ENCODE measurements at places on chromosomes 4 and X.

- no peak for DNase-seq
These were observed 190.6 kb downstream of the ACTRT1 start for GRCh38 chrX:127861611-127862010.

- no peak for DNase-seq
These were observed 524.0 kb downstream of the DMD start for GRCh38 chrX:32687379-32687778.

DNA sequence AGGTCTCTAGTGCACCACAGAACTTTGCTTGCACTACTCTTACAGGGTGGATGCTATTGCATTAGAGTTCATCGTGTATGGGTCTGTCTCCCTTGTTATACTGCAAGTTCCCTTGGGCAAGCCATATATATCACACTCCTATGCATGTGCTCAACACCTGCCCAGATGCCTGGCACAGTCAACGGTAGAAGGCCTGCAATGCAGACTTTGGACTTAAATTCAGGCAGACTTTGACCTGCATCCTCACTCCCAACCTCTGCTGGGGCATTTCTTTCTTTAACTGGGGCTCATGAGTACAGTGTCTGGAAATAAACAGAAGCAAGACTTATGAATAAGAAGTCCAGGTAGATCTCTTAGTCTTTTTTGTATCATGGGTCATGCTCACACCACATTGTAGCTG is 148.2 kb downstream of the LDB2 start:
- no peak for DNase-seq

DNA sequence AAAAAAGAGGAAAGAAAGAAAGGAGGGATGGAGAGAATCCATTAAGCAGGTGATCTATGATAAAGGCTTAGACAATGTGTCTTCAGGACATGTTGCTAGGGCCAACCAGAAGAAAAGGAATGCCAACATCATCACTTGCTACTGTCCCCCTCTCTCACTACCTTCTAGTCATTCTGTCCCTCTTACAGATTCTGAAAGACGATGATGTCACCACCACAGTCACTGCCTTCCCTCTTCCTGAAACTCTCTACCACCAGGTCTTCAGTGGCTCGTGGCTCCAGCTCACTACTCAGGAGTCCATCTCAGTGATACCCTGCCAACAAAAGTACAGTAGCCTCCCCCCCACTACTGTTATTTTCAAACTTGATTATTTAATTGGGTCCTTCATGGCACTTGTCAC is 64.0 kb downstream of the KCNIP4 start:
- DNase-seq = no peak

DNA sequence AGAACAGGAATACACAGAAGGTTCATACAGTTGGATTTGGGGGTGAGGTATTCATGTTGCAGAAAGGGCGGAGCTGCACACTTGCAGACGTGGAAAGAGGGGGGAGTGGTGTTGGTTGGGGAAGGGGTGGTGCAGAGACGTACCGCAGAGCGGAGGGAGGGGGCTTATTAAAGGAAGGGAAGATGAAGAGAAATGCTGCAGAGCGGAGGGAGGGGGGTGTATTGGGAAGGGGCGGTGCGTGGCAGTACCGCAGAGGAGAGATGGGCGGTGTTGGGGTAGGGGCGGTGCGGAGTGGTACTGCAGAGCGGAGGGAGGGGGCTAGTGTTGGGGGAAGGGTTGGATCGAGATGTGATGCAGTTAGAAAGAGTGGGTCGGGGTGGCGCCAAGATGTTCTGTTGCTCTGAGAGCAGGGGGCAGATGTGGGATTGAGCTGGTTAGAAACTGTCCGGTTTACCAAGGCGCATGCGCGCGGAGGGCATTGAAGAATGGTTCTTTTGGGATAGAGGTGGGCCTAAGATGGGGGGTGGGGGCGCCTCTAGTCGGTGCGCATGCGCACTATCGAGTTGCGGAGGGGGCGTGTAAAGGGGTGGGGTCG is 900 bp downstream of the TRO start:
- peak; percentile 16 for DNase-seq

DNA sequence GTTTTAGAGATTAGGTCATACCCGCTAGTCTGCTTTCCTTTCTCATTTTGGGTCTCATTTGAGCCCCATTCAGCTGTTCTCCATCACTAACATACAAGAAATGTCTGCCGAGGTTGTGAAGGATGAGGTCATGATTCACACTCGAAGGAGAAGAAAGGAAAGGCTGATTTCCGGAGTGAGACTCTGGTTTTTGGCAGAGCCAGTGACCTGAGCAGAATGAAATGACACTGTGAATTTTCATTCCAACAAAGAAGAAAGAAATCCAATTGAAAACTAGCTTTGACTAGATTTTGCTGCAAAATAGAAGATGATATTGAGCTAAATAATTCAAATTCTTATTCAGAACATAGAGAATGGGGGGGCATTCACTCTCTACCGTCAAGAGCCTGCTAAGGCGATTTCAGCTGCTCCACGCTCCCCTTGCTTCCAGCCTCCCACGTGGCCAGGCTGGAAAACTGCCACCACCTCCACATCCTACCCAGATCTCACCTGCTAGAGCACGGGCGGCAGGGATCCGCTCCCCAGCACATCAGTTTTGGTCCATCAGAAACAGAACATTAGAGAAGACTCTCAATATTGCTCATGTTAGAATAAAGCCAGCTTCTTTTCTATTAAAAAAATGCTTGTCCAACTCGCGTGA is 39.0 kb downstream of the F11 start:
- no peak for DNase-seq

- no peak for DNase-seq
These were observed 383.3 kb downstream of the BCOR start for GRCh38 chrX:39714471-39714870.

DNA sequence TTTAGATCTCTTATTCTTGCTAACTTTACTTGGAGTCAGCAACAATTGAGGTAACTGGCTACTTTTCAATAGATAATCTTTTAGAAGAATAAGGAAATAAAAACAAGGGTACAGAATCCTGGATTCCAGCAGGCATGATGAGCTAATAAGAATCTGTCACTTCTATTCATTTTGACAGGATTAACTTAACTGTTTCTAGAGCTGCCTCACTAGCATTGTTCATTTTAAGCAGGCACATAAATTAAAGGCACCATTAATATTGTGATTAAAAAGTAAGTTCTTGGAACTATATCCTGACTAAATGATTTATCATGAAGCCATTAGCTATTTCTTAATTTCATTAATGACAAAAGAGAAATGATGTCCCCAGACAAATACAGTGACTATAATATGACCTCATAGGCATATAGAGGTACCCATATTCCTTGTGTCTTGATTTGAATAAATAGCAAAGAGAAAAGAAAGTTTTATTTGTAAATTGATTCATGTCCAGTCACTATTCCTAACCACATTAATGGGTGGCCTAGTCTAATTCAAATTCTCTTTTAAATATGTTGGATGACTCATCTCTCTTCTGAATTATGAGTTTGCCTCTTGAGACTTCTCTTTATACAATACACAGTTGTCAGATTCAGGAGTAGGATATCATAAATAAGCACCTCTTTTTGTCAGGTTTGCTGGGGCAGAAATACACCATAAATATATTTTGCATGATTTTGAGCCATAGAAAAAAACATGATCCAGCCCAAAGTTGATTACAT is 343.0 kb downstream of the SLITRK2 start:
- no peak for DNase-seq

DNA sequence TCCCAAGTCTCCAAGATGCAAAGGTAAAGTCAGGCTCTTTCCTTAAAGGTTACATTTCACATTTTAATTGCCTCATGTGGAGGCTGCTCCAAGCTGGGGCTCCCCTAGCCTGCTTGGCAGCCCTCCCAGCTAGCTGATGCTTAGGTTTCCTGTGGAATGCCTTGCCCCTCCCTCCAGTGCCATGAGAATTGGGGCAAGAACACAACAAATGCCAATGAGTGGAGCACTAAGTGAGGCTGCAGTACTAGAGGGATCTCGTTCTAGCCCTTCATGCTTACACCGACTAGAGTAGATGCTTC is 597.7 kb downstream of the MID1IP1 start:
- no peak for DNase-seq

DNA sequence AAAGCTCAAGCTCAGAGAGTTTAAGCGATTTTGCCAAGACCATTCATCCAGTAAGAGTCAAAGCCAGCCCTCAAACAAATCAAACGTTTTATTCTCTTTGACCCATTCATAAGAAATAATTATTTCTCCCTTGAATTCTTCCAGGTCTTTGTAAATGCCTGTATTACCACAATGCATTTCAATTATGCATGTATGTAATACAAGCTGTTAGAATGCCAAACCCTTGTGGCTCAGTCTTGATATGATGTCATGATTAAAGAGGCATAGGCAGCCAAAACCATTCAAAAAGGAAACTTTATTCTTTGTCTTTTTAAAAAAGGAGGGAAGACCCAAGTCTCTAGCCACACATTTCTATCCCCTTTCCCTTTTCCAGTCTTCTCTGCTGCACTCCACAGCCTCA is 56.5 kb upstream of the PGM2 start:
- no peak for DNase-seq

GRCh38 chr4:1872870-1873269 is 1.7 kb downstream of the NSD2 start:
- DNase-seq = no peak

- no peak for DNase-seq
These were observed 19.6 kb upstream of the SOWAHD start for GRCh38 chrX:119738742-119739141.

DNA sequence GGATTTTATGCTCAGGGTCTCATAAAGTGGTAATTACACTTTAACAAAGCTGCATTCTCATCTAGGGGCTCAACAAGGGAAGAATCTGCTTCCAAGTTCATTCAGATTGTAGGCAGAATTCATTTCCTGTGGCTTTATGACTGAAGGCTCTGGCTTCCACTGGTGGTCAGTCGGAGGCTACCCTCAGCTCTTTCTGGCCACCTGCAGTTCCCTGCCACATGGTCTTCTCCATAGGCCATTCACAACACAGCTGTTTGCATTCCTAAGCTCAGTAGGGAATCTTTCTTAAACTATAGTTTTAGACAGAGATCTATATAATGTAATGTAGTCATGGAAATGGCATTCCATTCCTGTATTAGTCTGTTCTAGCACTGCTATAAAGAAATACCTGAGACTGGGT is 973.0 kb upstream of the SLIT2 start:
- no peak for DNase-seq

GRCh38 chr4:3830774-3831528 is 64.8 kb downstream of the ADRA2C start:
- no peak for DNase-seq

GRCh38 chr4:2888886-2889285 is 45.2 kb downstream of the ADD1 start:
- DNase-seq = no peak

DNA sequence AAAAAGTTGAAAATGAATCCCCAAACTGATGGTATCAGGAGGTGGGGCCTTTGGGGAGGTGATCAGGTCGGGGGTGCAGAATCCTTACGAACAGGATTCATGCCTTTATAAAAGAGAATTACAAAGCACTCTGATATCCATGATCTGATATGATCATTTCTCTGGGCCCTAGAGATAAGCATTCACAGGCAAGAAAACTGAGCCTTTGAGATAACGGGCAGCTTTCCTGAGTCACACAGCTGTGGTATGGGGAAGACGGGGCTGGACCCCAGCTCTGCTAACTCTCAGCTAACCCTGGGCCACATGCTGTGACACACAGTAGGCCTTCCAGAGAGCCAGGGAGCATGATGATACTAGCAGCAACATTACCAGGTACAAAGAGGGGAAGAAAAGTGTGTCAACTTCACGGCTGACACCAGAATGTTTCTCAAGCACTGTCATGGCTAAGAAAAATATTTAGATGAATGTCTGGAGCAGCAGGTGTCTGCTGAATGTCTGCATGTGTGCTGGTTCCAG is 85.1 kb downstream of the SLC2A9 start:
- no peak for DNase-seq

GRCh38 chr4:109026588-109026987 is 263.7 kb upstream of the ETNPPL start:
- no peak for DNase-seq

GRCh38 chr4:180810581-180810980 is 1432.6 kb upstream of the TENM3 start:
- DNase-seq = no peak

DNA sequence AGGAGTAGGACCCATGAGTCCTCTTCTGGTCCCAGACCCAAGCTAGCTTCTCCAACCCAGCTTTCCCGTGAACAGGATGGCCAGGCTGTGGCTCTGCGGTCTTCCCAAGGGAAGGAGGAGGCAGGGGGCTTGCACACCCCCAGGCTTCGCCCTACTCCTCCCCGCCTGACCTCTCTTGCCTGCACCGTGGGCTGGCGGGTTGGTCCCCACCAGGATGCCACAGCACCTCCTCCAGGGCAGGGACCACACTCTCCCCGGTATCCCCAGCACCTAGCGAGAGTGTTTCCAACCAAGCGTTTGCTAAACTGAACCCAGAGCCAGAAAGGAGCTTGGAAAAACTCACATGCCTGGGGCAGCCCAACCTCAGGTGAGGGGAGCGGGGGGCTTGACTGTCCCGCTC is 9.0 kb upstream of the S100P start:
- DNase-seq = no peak

DNA sequence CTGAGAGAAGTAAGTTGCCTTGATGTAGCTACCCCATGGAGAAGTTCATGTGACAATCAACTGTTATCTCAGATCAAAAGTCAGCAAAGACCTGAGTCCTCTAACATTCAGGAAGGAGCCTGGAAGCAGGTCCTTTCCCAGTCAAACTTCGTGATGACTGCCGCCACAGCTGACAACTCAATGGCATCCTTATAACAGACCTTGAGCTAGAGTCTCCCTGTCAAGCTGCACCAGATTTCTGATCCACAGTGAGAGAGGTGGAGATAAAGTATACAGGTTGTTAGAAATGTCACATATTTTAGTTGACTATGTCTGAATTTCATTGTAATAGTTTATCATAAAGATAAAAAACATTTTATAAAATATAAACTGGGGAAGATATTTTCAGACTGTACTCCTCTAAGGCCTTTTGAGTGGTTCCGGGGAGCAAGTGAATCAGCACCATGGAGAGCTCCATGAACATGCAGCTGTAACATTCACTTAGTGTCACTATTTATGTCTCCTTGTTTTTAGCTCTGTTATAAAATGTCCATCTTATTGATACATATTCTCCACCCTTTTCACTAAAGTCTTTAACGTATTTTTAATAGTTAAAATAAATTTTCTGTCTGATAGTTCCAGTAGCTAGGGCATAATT is 1653.5 kb upstream of the AGA start:
- no peak for DNase-seq

DNA sequence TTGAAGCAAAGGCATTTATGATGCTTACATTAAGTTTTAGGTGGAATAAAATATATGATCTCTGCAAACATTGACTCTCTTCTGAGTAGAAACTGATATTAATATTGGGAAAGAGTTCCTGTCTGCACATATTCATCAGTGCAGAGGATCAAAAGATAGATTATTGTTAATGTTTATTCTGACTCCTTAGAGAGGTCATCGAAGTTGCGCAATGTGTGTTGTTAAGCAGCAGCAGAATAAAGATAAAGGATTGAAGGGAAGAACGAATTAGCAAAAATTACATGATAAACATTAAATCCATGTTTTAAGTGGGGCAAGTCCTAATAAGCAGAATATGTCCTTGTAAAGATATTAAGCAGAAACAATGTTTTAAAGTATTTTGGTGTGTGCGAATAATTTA is 72.6 kb upstream of the MBNL3 start:
- DNase-seq = no peak
